SHP77 treated with DMSO at 0.1 percent for 48 hours (cell line): ENCODE measurements at places on chromosomes 12 and 14.

DNA sequence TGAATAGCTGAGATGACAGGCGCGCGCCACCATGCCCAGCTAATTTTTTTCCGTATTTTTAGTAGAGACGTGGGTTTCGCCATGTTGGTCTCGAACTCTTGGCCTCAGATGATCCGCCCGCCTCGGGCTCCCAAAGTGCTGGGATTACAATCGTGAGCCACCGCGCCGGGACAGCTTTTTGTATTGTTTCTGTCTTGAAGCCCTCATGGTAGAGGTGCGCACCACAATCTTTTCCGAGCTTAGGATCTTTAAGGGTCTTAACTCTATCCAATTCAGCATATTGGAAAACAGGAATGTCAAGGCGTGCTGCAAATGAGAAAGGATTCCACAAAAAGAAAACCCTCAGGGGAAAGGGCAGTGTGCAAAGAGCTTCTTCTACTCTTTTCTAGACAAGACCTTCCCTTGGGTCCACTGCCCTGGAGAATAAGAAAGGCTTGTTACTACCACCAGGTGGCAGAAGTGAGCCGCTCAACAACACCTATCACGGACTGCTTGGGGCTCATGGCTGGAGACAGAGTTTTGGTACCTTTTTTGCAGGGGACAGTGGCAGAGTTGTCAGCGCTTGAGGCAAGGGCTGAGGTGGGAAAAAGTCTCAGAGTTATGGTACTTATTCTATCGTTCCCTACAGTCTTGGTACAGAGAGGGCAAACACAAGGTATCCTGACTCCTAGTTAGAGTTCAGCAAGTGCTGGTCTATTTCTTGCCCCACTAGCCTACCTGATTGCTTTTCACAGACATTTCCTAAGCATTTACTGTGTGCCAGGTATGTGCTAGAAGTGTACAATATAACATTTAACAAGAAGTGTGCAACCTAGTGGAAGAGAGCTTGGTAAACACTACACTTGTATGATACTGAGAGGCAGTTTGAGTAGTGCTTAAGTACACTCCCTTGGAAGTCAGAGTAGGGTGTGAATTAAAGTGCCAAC lies 16.4 kb upstream of the SP7 start:
- peak; percentile 46 for DNase-seq

DNA sequence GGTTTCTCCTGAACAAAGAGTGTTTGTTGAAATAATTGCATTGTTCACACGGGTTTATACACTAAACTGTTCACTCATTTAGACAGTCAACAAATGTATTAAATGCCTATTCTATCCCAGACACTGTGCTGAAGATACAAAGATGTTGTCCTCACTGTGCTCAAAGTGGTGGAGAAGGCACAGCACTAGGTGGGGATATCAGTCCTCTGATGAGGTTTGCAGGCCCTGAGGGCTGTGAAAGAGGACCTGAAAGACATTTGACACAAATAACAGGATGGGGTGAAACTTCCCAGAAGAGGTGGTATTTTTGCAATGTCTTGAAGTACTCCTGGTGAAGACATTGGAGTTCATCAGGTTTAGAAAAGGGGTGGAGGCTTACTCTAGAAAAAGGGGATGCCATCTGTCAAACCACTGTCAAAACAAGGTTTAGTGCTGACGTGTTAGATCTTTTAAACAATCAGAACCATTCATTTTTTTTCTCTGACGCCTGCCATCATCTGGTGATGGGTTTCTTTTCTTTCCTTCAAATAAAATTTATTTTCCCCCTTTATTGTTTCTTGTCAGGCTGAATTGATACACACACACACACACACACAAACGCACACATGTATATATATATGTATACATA lies 69.5 kb downstream of the ACSS3 start:
- no peak for DNase-seq

DNA sequence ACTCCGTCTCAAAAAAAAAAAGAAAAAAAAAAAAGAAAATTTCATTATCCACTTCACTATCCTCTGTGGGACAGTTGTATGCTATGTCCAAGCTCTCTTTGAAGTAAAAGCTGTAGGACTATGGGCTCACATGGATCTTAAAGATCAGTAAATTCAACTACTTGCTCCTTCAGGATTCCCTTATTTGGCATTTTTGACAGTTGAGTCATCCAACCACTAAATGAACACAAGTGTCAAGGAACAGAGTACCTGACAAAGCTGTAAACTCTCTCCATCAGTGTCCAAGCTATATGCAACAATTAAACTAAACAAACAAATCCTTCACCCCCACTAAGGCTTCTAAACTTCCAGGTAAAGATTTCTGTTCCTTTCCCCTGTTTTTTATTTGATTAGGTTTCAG lies 177.0 kb downstream of the CEP128 start:
- no peak for DNase-seq

- DNase-seq: no peak
Measured at GRCh38 chr12:88691811-88692210, 111.5 kb upstream of the KITLG start.

DNA sequence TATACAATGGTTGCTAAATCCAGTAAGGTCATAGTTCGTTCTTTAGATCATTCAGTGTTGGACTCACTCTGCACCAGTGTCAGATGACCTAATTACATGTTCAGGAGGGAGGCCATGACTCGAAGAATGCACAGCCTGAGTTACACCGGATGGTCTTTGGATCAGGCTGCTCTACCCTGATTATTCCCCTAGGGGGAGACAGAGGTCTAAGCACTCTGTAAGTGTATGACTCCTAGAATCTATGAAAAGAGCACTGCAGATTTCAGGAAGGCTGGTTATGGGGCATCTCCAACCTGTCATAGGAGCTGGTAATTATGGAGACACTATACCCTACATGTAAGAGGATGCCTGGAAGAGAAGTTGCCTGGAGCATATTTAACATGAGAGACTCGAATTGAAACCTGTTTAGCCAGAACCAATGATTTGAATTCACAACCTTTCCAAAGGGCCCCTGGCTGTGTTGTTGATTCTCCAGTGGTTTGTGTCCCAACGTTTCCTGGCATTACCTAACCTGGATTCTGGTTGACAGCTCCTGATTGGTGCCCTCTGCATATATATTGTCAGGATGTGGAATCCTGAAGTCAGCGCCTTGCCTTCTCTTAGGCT lies at the start of gene MUCL1:
TSS of gene MUCL1 (plus strand) at position 584 of the 606 bp plus-strand sequence. CDS start 67 bp downstream, outside the sequence.
- DNase-seq: peak; percentile 58

DNA sequence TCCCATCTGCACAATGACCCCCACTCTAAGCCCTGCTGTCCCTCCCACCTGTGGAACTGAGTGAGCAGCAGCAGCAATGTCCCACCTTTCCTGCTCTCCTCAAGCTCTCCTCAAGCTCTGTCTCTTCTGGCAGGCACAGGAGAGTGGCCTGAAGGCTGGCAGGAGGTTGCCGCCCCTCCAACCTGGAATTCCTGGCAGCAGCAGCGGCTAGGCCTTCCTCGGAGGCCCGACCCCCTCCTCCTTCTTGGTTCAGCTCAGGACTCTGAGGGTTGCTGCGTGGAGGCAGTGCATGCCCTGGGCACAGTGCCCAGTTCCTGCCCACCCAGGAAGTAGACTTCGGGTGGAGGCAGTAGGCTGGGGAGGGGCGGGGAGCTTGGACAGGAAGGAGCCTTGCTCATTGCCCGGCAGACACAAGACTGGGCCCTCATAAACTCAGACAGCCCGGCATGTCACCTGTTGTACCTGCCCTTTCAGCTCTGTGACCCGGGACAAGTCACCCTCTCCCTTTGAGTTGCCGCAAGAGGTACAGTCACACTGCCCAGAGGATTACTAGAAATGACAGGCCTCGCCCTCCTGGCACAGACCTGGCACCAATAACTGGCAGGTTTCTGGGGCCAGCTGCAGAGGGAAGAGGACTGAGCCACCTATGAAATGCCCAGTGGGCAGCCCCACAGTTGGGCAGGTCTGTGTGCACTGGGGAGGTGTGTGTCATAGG lies 2.1 kb upstream of the SERPINA1 start:
- no peak for DNase-seq

DNA sequence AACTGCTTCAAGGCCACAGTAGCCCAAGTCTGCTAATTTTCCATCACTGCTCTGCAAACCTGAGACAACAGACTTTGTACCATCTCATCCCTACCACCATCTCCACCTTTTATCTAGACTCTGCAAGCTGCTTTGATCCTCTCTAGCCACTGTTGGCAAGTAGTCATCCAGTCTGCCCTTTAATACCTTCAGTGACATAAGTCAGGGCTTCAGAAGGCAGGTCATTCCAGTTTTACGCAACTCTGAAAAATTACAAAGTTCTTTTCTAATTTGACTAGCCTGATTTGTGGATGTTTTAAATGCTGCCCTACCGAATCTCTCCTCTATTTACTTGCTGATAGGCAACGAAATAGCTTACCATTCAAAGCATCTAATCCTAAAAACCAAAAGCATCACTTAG lies 2.8 kb downstream of the FERMT2 start:
- DNase-seq: no peak

DNA sequence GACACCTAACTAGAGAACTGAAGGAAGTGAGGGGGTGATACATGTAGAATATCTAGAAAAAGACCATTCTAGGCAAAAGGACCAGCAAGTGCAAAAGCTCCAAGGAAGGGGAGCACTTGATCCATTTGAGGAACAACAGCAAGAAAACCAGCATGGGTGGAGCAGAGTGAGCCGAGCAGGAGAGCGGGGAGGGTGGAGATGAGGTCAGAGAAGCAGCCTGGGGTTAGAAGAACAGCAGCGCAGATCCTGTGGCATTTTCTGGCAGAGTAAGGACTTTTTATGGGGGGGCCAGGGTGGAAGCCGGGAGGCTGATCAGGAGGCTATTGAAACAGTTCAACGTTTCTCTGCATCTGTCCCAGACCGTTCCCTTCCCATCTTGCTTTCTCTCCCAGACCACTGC lies 24.5 kb upstream of the TMCC3 start:
- no peak for DNase-seq

DNA sequence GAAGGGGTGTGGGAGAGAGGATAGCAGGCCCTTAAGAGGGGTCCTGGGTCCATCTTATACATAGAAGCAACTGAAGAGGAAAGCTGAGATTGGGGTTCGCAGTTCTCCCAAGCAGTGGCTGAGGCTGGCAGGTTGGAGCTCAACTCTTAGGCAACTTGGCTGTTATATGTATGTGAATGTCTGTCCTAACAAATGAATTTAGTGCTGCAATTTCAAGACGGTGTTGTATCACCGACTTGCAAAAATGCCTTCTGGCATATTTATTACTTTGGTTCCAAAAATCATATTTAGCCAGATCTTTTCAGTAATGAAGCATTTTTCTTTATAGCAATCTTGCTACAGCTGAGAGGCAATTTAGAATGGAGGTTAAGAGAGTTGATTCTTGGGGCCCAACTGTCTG lies 148.3 kb downstream of the AKAP6 start:
- no peak for DNase-seq

DNA sequence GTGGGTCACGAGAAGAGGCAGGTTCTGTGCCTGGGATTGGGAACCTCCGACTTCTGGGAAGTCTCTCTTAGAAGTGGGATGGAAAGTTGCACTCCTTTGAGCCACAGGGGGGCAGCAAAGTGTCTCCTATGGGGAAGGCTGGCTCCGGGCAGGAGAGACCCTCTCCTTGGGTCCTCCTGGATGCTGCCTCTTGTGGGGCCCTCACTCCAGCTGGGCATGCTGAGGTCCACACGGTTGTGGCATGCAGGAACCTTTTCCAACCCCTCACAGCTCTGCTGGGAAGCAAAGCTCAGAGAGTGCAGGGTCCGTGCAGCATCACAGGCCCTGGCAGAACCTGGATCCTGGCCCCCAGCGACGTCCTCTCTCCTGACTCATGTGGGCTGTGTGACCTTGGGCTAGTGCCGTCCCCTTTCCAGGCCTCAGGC lies 17.4 kb downstream of the SDSL start:
- DNase-seq: peak; percentile 67
